ENCODE measurements at places on chromosomes 6 and 20.

- DNase-seq: no peak
Measured at GRCh38 chr6:53139841-53140413, 8.7 kb downstream of the GCM1 start.

DNA sequence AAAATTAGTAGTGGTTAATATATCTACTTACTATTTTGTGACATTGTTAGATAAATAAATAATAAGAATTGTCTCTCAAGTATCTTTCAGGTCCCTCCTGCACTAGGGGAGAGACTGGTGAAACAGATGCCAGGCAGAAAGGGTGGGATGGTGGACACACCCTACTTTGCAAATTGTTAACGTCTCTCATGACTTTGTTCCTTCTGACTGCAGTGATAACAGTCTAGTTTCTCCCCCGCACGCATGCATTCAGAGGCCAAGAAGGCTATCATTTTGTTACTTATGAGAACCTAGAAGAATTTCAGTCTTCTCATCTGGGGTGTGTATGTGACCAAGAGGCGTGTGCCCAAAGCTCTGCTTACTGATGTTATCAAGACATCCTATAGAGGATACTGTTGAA is 152.3 kb downstream of the EDN1 start:
- no peak for DNase-seq

DNA sequence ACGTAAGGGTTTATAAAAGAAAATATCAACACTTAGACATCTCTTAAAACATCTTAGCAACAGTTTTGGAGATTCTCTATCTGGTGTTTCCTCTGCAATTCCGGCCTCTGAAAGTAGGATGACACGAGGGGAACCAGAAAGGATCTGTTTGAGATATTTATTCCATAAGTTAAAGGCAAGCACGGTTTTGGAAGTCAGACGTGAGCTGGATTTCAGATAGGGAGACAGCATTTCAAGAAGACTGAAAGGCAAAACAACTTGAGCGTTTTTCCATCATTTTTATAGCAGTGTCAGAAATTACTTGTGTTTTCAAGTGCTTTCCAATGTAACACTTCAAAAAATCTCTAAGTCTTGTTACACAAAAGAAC is 52.9 kb upstream of the BTN3A2 start:
- DNase-seq: no peak

GRCh38 chr20:14817101-14817500 is 479.7 kb upstream of the FLRT3 start:
- no peak for DNase-seq

GRCh38 chr6:38708496-38708895 is 5.6 kb upstream of the GLO1 start:
- DNase-seq: no peak

DNA sequence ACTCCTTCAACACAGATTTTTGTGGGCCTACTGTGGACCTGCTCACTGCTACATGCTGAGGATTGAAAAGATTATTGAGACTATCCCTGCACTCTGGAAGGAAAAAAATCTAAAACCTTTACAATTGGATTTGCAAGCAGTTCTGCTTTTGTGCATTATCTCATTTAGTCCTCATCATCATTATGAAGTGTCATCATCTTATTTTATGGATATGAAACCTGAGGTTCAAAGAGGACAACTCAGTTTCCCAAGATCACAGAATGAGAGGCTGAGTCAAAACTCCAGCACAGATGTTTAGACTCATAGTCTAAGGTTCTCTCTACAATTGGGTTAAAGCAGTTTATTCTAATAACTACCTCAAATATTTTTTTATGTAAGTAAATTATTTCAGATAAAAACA is 160.2 kb upstream of the MARCKS start:
- DNase-seq: no peak

Measured in ELF-1 (cell line).